ENCODE measurements at places on chromosomes 3 and 15.

DNA sequence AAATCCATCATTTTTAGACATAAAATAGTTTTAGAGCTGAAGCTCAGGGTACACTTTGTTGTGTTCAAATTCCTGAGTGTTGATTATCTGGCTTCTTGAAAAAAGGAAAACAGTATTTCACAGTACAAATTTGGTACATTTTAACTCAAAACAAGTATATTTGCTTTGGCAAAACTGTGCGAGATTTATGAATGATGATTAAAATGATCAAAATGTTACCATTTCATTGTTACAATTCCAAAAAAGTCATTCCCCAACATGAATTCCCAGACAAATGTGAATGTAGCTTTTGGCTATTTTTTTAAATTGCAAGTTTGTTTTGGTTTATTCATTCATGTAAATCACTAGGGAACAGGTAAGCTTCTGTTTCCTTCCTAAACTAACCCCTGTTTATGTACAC lies 347.4 kb upstream of the DCBLD2 start:
- DNase-seq, result no peak

GRCh38 chr15:44311136-44311535 lies 22.6 kb downstream of the GOLM2 start:
- DNase-seq, result no peak

DNA sequence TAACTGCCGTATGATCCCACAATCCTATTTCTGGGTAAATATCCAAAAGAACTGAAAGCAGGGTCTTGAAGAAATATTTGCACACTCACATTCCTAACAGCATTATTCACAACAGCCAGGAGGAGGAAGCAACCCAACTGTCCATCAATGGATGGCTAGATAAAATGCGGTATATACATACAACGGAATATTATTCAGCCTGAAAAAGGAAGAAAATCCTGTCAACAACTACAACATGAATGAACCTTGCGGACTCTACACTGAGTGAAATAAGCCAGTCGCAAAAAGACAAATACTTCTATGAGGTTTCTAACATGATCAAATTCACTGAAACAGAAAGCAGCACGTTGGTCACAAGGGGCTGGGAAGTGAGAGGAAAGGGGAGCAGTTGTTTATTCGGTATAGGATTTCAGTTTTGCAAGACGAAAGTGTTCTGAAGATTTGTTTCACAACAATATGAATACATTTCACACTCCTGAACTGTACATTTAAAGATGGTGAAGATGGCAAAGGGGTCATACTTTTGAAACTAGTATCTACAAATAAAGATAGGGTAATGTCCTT lies 6.2 kb downstream of the DLG1 start:
- DNase-seq, result no peak

DNA sequence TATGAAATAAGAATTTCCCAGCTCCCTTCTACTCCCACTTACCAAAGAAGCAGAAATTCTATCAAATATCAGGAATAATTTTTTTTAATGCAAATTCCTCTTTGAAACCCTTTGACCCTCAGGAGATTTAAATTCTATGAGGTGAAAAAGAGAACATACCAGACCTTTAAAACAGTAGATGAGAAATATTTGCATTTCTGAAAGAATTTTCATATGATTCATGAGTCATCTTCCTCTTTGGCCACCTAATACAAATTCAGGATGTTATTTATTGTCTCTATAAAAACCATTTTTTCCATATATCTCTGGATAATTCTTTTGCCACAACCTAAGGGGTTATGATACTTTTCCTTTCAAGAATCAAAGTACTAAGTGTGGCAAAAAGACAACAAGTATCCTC lies 67.3 kb upstream of the ST3GAL6 start:
- DNase-seq, result no peak

DNA sequence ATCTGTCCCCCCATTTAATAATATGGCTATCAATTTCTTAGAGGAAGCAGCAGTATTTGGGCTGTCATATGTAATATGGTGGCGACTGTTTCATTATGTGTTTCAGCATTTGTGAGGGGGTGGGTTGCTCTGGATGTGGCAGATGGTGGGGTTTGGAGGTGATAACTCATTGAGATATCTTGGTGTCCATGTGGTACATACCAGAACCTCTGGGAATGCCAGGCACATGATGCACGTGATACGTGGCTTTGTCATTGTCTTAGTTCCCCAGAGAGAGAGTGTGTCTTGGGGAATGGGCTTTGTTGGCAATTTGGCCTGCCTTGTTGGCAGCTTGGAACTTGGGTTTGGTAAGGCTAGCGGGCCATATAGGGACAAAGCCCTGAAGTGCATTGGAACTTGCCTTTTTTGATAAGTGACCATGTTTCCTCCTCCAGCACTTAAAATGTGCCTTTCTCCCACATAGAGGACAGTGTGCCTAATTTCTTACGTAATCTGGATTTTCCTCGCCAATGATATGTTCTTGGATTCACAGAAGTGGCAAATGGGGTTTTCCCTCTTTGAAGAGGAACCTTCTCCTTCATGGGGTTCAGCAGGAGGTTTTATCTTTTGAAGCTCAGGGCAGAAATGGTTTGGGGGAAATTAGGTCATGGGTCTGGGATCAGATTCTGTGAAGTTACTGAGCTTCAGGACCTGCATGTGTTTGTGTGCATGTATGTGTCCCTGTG lies 79.5 kb downstream of the DNASE1L3 start:
- no peak for DNase-seq

- DNase-seq, result no peak
These were observed 2.7 kb upstream of the NR2E3 start for GRCh38 chr15:71807691-71808091.

GRCh38 chr15:85704066-85704465 lies 90.7 kb downstream of the KLHL25 start:
- DNase-seq, result no peak

- DNase-seq, result no peak
These were observed 513.9 kb upstream of the NR2F2 start for GRCh38 chr15:95816591-95816990.

DNA sequence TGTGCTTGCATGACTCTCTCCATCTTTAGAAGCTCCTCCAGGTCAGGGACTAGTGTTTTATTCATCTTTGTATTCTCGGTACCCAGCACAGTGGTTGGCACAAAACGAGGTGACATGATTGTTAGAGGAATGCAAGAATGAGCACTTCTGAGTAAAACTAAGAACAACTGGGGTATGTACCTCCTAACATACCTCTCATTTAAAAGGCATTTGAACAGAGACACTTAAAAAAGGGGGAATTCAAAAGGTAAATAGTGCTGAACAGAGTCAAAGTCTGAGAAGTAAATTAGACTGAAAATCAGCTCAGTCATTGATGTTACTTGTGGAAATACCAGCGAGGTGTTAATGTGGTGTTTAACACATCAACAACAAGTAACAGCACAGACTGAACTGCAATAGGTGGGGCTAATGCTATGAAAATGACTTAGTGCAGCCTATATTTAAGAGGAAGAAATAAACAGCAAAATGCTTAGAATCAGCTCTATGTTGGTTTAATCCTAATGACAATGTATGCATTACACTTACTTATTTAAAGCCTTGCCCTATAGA lies 102.4 kb downstream of the TMCO5A start:
- no peak for DNase-seq

GRCh38 chr15:60421544-60421943 lies 23.8 kb upstream of the ANXA2 start:
- no peak for DNase-seq

- no peak for DNase-seq
These were observed 31.6 kb upstream of the NUDT16 start for GRCh38 chr3:131349946-131350347.

- DNase-seq, result no peak
These were observed 165.1 kb upstream of the GOLIM4 start for GRCh38 chr3:168260859-168261258.

- DNase-seq, result no peak
These were observed 180.6 kb upstream of the RBMS3 start for GRCh38 chr3:29100292-29100691.

- DNase-seq, result no peak
These were observed 107.3 kb upstream of the ANKRD28 start for GRCh38 chr3:15905041-15905440.

DNA sequence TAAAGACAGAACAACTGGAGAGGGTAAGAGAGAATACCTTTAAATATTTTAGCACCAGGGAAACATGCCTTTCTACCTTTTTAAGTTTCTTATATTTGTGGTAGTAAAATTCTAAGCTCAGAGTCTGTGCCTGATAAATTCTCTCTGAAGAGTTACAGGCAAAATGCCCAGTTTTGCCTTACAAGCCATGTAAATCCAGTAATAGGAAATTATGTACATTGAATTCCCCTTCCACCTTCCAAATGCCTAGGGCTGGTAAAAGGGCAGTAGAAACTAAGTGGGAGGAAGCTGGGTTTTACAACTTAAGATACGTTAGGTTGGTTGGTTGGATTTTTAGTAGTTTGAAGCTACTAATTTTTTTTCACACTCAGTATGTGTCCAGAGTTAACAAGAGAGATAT lies 43.1 kb upstream of the TP63 start:
- no peak for DNase-seq

DNA sequence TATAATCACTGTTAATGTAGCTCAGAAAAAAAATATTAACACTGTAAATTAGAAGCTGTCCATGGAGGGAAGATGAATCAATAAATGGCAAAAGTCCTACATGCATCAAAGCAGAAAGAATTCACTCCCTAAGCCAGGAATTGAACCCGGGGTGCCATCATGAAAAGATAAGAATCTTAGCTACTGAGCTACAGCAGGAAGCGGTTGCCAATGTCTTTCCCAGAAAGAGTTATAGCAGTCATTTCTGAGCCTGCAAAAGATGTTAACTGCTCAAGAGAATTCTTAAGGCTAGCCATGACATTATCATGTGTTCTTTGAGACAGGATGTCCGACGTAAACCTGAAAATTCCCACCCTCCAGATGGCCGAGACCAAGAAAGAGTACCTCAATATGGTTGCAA lies 47.4 kb upstream of the MKRN3 start:
- DNase-seq, result no peak

DNA sequence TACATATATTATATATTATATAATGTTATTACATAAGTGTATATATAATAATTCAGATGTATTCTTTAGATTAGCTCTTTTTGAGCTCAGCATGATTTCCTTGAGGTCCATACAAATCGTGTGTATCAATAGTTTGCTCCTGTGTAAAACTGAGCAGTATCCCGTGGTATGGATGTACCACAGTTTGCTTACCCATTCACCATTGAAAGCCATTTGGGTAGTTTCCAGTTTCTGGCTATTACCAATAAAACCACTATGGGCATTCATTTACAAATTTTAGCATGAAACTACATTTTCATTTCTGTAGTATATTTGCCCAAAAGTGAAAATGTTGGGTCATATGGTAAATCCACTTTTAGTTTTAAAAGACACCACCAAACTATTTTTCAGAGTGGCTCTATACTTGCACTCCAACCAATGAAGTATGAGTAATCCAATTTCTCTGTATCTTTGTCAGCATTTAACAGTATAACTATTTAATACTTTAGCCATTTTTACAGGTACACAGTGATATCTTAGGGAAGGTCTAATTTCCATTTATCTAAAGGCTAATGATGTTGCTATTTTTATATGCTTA lies 1361.4 kb upstream of the GBE1 start:
- DNase-seq, result no peak

GRCh38 chr3:50689558-50689957 lies 14.8 kb downstream of the DOCK3 start:
- DNase-seq, result no peak

DNA sequence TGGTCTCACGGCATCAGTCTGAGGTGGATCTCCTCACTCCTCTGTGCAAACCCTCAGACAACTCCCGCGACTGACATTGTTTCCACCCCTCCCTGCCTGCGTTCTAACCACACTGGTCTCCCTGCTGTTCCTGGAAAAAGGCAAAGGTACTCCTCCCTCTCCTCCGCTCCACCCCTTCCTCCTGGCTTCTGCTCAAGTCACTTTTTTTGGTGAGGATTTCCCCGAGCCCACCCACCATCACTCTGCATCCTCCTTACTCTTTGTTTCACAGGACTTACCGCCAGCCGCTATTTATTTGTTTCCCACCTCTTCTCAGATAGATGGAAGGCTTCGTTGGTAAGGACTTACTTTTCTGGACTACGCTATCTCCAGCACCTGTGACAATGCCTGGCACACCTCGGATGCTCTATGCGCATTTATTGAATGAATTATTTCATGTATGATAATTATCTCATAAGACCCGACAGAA lies 25.6 kb downstream of the PRR23E start:
- no peak for DNase-seq

Data from stimulated activated CD4-positive, alpha-beta T cell treated with anti-CD3 and anti-CD28 coated beads, Interleukin-2, amount 100 ng/mL, for 24 hours (primary cell).